ENCODE measurements at places on chromosomes 6 and 20.
A peak's percentile ranks its signal among the peaks of the same experiment; 100 is the strongest.

GRCh38 chr6:27839626-27840475 lies 72.3 kb downstream of the OR2B2 start:
- peak; percentile 70 for DNase-seq

DNA sequence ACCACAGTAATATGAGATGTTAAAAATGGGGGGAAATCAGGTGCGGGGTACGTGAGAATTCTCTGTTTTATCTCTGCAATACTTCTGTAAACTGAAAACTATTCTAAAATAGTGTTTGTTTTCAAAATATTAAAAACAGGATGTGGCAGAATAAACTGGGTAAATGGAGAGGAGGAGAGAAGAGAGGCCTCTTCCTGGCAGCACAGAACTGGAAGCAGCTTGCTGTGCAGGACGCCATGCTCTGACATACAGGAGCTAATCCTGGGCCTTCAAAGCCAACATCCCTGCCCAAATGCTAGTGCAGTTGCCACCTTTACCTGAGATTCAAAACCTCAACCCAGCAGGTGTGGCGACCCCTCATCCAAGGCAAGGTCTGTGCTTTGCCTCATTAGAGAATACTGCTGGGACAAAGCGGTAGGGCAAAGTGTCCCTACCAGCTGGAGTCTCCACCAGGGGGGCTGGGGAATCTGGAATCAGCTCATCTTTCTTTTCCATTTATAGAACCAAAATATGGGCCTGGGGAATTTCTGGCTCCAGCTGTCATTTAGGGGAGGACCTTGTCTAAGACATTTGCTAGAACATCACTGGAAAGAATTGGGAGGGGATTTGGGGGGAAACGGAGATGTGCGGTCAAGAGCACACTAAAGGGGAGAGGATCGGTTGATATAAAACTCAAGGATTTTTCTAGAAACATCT lies 67.3 kb downstream of the SCML4 start:
- DNase-seq = no peak

- DNase-seq = no peak
Observed at GRCh38 chr20:21804802-21805201, 99.3 kb downstream of the PAX1 start.

- DNase-seq = no peak
Observed at GRCh38 chr6:4883298-4883697, 107.1 kb downstream of the CDYL start.

GRCh38 chr6:26270486-26270861 lies 94.5 kb upstream of the BTN3A2 start:
- DNase-seq = no peak

DNA sequence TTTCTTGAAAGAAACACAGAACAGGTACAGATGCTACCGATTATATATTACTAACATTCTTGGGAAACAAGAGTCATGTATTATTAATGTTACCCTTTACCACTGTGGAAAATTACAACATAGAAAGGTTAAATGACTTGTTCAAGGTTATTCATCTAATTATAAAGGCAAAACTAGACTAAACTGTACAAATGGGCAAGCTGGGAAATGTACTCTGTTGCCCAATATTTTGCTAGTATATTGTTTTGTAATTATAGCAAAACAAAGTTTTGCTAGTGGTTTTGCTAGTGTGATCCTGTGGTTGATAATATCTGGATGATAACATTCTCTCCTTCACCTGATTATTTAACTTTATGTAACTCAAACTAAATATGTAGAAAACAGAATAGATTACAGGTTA lies 96.5 kb downstream of the TINAG start:
- no peak for DNase-seq

DNA sequence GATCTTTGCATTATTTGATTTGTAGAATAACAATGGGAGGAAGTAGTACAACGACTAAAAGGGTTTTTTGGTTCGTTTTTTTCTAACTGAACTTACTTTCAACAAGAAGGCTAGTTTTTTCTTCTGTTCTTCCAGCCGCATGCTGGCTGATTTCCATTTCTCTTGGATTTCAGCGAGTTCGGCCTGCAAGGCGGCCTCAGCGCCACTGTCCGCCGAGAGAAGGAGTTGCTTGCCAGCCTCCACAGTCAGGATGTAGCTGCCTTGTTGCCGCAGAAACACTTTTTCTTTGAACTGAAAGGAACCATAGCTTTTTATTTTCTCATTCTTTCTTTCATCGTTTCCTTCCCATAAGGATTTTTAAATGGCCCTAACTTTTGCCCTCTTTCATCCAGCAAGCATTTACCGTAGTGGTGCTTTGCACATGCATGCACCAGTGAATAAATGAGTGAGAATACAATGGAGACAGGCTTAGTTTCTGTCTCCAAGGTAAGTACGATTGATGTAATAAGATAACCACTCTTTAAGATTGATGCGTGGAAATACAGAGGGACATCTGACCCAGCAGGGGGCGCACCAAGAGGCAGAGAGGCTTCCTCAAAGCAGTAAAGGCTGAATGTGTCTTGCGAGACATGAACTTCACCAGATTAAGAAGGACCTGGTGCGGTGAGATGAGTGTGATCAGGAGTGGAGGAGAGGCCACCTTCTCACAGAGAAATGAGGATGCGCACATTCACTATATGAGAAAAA lies 398.8 kb downstream of the ESR1 start:
- peak; percentile 37 for DNase-seq

DNA sequence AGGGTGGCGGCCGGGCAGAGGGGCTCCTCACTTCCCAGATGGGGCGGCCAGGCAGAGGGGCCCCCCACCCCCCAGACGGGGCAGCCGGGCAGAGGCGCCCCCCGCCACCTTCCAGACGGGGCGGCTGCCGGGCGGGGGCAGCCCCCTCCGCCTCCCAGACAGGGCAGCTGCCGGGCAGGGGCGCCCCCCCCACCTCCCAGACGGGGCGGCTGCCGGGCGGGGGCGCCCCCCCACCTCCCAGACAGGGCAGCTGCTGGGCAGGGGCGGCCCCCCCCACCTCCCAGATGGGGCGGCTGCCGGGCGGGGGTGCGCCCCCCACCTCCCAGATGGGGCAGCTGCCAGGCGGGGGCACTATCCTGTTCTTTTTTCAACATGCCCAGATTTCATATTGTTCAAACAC lies 78.2 kb upstream of the DST start:
- DNase-seq = no peak

DNA sequence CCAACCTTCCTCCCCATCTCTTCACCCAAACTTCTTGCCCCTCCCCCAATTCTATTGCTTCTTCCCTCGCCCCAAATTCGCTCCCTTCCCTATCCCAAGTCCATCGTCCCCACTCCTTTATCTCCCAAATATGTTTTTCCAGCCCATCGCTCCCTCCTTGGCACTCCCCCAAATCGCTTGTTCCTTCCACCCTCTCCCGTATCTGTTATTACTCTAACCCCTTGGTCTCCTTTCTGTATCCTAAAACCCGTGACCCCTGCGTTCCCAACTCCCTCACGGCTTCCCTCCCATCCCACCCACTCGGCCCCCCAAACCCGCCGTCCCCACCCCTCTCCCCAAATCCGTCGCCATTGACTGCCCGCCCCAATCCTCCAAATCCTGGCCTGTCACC lies 584 bp downstream of the MTCH1 start:
- DNase-seq = no peak

GRCh38 chr20:53941680-53942471 lies 128.5 kb downstream of the BCAS1 start:
- peak; percentile 28 for DNase-seq

GRCh38 chr6:102327697-102328225 lies 934.3 kb downstream of the GRIK2 start:
- no peak for DNase-seq

DNA sequence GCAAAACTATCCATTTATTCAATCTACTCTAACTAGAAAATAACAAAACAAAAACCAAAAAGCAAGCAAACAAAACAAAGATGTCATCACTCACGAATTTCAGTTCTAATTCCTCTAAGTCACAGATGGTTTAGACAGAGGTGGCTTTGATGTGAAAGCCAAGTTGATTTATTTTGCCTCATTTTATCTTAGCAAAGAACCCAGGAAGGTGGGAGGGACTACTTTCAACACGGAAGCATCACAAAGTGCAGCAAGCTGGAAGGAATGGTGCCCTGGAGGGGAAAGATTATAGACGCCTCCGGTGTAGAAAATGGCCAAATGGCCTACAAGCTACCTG lies 88.4 kb downstream of the LAMP5 start:
- no peak for DNase-seq

DNA sequence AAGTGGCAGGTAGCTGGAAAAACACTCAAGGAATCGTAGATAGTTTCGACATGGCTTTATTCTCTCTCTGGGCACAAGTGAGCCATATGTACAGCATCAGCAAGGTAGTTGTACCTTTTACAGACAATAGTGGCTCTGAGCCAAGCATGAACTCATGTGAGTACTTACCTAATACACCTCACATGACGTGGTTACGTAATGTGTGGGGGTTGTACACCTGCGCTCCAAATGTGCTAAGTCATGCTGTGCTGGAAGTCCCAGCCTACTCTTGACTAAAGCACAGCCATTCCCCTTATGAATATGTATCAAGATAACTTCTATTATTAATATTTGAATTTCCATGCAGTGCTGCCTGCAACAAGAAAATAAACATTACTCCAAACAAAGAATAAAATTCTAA lies 78.8 kb upstream of the HMGN3 start:
- no peak for DNase-seq

DNA sequence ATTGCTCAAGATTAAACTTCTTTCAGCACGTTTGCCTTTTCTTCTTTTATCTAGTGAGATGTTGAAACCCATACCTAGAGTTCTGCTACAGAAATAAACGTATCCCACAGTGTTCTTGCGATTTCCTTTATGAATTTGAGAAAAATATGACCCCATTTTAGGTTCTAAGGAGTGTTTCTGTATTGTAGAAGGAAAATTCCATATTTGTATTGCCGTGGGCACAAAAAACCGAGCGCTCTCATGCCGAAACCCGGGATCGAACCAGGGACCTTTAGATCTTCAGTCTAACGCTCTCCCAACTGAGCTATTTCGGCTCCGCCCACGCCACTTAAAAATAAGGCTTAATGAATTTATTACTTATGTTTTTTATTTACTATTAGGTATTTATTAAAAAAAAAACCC lies 23.7 kb downstream of the ZNF311 start:
- DNase-seq = no peak

DNA sequence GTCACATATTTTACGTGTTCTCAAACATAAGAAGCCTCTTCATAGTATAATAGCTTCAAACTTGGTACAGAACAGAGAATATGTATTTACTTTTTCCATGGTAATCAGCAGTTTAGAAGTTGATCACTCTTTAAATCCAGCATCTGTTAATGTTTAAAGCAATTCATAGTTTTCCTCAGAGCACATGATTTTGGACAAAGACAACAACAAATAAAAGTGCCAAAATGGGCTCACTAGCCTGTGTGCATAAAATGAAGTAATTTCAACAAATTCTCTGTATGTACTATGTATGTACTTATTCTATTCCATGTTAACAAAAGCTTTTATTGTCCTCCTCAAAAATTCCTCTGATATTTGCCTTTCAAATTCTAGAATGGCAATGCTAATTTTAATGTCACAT lies 38.1 kb upstream of the UST start:
- DNase-seq = no peak

DNA sequence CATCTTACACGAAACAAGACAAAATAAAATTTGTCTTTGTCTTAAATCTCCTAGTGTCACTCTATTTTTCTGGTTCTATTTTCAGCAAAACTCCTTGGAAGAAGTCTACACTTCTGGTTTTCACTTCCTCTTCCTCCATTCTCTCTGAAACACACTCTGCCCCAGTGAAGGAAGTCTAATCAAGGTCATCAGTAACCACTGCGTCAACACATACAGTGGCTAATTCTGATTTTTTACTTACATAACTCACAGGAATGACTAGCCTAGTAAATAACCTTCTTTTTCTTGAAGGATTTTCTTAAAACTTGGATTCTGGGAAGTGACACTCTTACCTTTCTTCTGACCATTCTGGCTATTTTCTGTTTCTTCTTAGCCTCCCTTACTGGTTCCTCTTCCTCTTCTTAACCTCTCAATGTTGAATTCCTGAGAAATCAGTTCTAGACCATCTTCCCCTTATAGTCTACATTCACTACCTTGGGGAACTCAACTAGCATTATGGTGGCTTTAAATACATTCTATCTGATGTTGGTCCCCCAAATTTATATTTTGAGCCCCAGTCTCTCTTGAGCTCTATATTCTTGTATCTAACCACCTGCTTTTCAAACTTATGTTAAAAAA lies 37.5 kb downstream of the AIG1 start:
- peak; percentile 48 for DNase-seq

- DNase-seq = no peak
Observed at GRCh38 chr6:167111597-167111996, 11.3 kb upstream of the CCR6 start.

GRCh38 chr6:140661691-140662090 lies 1287.2 kb upstream of the CITED2 start:
- DNase-seq = no peak

DNA sequence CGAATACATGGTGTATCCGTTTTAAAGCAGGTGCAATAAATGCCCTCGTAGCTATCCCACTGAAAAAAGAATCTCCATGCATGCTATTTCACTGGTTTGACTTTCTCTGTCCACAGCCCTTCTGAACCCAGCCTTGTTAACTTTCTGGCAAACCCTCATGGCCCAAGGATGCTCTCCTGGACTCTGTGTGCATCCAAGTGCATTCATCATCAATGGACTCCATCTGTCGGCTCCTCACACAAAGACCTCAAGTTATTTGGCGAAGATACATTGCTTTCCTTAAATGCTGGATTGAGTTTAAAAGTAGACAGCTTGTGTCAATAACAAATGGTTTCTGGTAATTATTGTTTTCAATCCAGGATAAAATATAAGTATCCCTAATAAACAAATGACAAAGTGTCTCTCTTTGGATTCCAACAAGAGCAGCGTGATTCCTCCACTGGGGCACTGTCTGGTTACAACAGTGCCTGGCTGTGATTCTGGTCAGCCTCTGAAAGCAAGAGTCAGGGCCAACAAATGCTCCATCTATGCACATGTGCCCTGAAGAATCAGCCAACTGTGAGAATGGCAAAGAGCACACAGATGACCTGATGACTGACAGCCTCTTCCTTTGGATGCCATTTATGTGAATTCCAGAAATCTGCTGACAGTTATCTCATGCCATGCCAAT lies 55.7 kb downstream of the FYN start:
- no peak for DNase-seq

GRCh38 chr6:101477436-101477835 lies 83.9 kb downstream of the GRIK2 start:
- no peak for DNase-seq

DNA sequence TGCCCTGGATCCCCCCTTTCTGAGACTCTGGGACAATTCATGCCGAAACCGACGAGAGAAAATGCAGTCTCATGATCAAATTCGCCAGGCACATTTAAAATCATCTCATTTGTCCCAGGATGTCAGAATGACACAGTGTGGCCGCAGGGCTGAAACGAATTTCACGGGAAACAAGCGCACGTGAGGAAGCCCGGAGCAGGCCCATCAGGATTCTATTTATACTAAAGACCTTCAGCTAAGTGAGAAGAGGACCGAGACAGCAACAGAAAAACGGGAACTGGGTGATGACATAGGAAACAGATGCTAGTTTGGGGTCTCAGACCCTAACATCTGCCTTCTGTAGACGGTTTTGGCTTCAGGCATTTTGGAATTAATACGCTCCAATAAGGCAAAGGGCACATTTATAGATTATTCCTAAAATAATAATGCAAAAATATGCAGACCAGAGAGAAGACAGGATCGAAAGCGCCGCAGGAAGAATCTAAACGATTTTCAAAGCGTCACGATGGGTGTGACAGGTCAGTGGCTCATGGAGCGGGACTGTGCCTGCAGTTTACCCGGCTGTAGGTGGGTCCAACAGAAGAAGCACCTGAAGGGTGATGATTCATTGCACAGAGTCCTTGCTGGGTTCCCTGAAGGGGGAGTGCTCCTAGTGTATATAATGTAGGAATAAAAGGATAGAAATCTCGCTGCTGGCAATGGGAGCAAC lies 80.8 kb upstream of the MPC1 start:
- DNase-seq = no peak
